ENCODE measurements at places on chromosomes 3 and 15. TPM values are rescaled to one million over a fixed set of nuclear protein-coding genes. Genes with fewer than 3 reads are reported as not detected.

Gene TEX55
- total RNA-seq, result not detected

Gene ACKR2
- total RNA-seq, result 2.9 TPM

Gene CPNE9
- not detected for total RNA-seq

Gene HRG
- total RNA-seq, result not detected

Gene BDH1
- total RNA-seq, result 6.6 TPM

Gene ITGB5
- 304 TPM for total RNA-seq

Gene UQCC5
- total RNA-seq, result 2.4 TPM

Gene PPM1M
- 18.3 TPM for total RNA-seq

All from renal cortical epithelial cell (primary cell).